ENCODE measurements at places on chromosomes 7 and 10.

DNA sequence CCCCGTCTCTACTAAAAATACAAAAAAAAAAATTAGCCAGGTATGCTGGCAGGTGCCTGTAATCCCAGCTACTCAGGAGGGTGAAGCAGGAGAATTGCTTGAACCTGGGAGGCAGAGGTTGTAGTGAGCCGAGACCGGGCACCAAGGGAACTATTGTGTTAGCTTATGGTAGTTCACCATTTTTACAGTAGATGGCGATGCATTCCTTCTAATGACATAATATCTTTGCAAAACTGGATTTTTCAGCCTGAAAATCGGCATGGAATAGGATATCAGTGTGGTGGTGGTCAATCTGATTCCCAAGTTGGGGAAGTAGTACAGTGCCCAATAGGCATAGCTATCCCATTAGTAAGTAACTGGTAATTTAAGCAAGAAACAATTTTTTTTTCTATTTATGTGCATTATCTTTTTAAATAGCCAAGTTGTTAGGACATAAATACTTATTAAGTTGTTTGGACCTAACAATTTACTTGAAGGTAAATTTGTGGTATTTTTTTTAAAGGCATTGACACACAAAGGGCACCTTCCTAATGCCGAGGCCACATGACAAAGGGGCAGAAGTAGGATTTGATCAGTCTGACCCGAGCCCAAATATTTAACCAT is 17.6 kb upstream of the IMPDH1 start:
- DNase-seq: no peak

- no peak for DNase-seq
Observed at GRCh38 chr10:20418286-20418685, 478.8 kb downstream of the NEBL start.

- no peak for DNase-seq
Observed at GRCh38 chr10:86663576-86664339, 4.6 kb upstream of the LDB3 start.

- DNase-seq: no peak
Observed at GRCh38 chr7:135802697-135803096, 54.1 kb upstream of the FAM180A start.

- DNase-seq: peak; percentile 71
Observed at GRCh38 chr7:100632951-100633717, 8.2 kb downstream of the TFR2 start.

GRCh38 chr7:146659732-146660131 is 543.1 kb downstream of the CNTNAP2 start:
- DNase-seq: no peak

GRCh38 chr10:104931612-104932134 is 290.6 kb downstream of the SORCS3 start:
- no peak for DNase-seq

- no peak for DNase-seq
Observed at GRCh38 chr7:71497256-71497946, 365.5 kb downstream of the GALNT17 start.

- DNase-seq: no peak
Observed at GRCh38 chr7:106613848-106614560, 47.0 kb downstream of the CCDC71L start.

DNA sequence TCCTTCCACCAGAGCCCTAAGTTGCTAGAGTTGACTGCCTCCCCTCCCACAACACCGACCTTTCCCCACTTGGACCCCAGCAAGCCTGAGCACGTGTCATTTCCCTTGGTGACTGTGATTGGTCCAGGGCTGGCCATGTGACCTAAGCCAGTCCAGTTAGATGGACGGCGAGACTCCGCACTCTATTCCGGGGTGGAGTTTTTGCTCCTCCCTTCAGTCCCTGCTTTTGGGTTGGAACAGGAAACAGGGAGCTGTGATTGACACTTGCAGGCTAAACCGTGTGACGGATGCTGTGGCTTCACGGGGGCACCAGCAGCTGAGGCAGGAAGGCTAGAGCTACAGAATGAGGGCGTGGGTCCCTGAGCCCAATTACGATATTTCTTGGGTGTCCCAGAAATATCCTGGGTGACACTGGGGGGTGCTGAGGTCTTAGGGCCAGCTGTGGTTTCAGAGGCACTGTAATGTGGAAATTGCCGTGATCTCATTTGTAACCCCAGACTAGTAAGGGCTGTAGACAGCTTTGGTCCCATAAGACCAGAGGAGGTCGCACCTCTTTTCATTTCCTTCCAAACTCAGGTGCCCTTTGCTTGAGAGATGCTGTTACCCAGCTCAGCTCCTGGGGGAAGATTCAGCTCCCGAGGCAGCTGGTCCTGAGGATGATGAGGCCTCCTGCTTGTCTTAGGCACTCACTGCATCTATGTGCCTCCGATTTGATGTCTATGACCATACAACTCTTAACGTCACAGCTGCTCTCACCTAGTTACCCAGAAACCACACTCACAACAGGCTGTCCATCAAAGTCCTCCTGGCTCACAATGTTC is 102.7 kb upstream of the NPTX2 start:
- DNase-seq: no peak

DNA sequence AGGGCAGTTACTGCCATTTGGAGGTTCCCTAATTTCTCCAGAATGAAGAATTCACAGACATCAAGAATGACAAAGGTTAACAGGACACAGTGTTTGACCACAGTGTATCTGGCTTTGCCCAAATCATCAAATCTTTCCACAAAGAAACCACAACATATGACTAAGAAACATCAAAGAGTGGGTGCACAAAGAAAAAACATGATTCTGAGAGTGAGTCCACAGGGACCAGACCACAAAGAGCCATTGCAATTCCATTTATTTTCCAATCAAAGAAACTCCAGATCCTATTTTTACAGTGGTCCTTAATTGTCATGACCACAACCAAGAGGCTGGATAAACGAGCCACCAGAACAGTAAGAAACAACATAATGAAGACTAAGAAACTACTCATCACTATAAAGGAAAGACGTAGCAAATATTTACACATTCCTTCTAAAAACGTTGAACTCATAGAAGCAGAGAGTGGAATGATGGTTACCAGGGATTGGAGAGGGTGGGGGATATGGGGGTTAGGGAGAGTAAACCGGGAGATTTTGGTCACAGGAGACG is 286.5 kb downstream of the DOCK4 start:
- no peak for DNase-seq

DNA sequence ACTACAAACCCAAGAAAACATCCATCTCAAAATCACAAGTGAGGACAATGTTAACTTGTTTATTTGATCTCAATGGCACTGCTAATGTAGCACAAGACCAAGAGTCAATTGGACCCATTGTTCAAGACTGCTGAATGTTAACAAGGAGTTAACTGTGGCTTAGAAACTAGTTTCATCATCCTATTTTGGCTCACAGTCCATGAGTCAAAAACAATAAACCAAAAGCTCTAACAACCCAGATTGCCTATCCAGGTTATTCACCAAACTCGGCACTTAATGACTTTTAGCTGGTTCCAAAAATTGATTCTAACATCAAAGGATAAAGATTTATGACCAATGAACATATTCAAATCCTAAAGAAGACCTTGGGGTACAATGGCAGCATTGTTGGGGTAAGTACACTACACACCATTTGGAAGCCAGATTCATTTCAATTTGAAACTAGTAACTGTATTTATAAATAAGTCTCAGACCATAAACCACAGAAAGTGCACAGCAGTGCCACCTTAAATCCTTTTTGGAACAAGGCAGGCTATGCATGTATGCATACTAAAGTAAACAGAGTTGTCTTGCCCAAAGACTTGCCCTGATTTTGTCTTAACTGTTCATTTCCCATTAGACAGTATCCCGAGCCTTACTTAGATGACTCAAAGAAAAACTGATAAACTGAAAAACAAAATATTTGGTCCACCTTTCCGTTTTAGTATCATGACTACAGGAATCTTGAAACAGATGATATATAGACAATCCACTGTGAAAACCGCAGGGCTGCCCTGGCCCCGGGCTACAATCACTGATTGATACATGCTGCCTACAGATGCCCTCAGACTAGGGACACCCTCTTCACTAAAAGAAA is 84.5 kb downstream of the SRPK2 start:
- DNase-seq: peak; percentile 32

- no peak for DNase-seq
Observed at GRCh38 chr7:151630851-151631569, 111.3 kb upstream of the RHEB start.

DNA sequence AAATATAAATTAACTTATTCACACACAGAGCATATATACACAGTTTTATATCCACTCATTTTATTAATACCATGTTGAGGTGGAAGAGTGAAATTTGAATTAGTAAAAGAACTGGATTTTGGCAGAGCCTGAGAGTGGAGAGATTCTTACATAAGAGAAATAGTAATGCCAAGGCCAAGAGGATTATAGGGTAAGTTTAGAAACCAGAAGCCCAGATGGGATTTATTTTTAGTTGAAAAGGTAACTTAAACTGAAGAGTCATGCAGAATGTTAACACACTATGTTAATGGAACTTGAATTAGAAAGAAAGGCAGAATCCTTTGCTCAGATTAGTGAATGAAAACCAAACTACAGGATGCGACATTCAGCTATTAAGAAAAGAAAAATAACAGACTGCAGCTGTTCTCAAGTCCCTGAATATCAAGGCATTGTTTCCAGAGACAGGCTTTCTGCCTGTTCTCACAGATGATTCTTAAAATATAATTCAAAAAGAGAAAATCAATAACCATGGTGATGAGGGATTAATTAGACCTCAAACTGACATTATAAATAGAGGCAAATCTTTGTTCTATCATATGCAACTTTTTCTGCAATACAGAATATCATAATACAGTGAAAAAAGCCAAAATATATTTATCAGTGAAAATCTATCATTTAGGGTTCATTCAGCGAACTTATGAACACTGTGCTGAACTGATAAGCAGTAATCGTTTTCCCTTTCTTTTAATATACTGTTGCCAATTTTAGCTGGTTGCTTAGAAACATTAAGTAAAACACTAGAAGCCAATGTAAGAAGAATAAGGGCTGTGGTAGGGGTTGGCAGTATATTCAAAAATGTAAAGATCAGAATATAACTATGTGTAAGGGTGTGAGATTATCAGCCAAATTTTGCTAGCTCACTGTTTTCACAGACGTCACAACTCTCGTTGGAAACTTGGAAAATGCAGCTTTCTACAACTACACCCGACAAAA is 34.4 kb downstream of the HECTD2 start:
- no peak for DNase-seq

DNA sequence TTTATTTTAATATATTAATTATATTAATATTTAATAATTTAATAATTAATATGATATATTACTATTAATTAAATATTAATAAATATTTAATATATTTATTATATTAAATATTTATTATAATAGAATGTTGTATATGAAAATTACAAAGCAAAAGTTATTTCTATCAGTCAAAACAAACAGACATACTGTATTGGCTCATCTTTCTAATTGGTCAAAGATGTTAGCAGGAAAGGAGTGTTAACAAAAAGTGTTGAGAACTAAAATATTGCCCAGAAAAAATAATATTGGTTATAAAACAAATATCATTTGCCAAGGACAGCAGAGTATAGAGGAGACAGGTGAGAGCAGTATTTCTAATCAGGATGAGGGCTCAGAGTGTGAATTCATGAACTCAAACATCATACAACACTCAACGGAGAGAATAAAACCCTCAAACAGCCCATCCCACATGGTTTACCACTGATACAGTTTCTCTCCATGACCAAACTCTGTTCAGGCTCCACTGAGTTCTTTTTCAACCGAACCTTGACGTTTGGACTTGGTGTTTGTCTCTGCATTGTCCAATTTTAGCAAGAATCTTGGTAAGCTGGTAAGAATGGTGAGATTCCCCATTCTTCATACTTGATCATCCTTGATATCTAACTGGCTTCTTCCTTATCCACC is 58.0 kb downstream of the TSPAN12 start:
- no peak for DNase-seq

DNA sequence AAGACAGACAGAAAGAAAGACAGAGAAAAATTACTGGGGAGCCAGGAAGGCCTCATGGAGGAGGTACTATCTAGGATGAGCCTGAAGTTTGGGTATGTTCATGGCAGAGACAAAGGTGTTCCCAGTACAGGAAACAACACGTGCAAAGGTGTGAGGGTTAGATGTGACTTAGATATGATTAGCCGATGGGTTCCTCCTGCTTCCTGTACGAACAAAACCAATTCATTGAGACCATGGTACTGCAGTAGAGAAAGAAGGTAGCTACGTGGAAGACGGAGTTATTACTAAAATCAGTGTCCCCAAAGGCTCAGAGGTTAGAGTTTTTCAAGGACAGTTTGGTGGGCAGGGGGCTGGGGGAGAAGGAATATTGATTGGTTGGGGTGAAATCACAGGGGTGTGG is 55.2 kb upstream of the CHST3 start:
- DNase-seq: no peak

- no peak for DNase-seq
Observed at GRCh38 chr7:17654940-17655339, 285.4 kb downstream of the SNX13 start.

DNA sequence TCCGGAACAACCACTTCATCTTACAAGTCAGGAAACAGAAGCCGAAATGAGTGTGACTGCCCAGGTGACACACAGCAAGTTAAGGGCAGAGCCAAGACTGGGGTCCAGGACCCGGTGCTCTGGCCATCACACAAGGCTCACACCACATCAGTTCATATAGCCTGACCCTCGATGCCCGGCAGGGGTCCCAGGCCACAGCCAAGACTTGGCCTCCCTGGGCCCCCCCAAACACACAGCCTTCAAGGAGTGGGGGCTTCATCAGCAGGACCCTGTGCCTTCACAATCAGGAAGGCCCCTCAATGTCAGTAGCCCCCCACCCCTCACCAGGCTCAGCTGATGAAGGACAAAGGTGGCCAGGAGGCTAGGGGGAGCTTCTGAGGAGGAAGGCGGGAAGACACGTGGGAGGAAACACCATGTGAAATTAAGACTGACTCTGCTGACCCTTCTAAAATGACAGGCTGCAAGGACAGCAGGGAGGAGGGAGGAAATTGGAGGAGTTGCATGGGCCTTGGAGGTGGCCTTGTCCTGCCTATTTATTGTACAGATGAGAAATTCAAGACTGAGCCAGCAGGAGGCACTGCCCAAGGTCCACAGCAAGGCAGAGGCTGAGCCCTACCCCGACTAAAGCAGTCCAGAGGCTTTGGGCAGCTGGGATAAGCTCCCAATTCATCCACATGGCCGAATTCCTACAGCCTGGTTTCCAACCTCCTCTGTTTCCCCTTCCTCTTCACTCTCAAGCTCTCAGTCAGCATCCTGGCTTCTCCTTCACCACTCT is 216.1 kb upstream of the ZMIZ1 start:
- no peak for DNase-seq

DNA sequence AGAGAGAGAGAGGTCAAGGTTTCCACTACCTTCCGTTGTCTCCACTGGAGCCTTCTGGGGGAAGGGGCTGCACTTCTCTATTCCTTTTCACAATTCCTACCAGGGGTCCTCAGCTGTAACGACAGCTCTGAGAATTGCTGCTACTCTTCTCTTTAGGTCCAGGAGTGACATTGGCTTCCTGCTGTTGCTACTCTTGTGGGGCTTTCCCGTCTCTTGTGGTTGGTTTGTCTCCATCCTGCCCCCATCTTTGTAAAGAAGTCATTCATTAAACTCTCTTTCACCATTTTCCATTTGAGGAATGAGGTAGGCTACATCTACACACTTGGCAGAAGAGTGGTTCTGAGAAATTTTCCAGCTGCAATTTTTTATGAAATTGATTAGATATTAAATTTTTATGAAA is 238.8 kb upstream of the LYZL1 start:
- no peak for DNase-seq
